SIG-M5 (cell line): ENCODE measurements at places on chromosomes 12 and 14.

DNA sequence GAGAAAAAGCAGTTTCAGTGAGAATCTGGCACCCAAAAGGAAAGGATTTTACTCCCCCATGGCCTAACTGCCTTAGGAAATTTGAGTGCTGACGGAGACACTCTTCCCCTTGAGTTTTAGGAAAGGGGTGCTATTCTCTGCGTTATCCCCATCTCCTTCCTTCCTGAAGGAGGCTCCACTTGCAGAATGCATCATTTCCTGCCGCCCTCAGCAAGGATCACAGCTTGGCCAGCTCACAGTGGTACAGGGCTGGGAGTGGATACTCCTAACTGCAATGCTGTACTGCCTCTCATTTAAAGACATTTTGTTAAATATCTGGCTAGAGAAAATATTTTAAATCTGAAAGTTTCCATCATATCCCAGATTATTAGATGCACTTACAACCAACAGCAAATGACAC lies 33.0 kb downstream of the RDH12 start:
- DNase-seq = no peak

DNA sequence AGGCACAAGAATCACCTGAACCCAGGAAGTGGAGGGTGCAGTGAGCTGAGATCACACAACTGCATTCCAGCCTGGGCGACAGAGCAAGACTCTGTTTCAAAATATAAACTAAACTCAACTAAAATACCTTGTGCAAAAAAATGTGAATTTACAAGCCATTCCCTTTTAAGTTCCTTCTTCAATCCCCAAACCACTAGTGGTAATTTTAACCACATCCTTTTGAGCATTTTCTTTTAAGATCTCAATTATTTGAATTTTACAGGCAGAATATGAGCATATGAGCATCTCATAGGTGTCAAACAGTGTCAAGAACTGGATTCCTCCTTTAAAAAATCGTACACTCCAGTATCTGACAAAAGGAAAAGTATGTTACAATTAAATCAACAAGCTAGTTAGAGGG lies 57.0 kb upstream of the NPFF start:
- no peak for DNase-seq

- DNase-seq = no peak
Measured at GRCh38 chr12:6526766-6527525, 7.4 kb upstream of the GAPDH start.

- no peak for DNase-seq
Measured at GRCh38 chr12:5018677-5019076, 25.0 kb upstream of the KCNA5 start.

DNA sequence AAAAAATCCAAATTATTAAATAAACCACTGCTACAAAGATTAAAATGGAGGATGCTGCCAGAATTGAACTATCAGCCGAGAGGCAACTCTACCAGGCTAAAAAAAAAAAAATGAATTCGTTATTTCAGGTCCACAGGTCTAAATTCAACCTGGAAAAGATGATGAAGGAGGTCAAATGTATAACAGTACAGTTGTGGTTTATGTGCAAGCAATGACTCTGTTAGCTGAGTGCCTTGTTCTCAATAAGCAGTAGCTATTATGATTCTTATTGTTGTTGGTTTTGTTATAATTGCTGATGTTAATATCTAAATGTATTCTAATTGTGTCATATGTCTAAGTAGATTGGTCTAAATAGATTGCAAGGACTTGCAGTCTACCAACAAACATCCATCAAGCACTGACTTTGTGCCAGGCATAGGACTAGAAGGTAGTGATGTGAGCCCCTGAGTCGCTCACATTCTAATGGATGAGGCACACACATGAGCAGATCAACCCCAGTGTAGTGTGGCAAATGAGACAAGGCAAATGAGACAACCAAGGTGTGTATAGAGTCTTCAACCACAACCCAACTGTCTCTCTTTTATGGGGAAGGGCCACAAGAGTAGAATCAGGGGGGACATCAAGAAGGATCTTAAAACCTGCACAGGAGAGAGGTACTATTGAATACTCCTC lies 77.0 kb upstream of the PLEKHG7 start:
- DNase-seq = no peak

- DNase-seq = no peak
Measured at GRCh38 chr12:6489449-6489848, 3.6 kb downstream of the MRPL51 start.

GRCh38 chr12:4564818-4565217 lies 2.8 kb downstream of the DYRK4 start:
- no peak for DNase-seq

GRCh38 chr14:59333668-59334067 lies 131.5 kb downstream of the GPR135 start:
- DNase-seq = no peak

DNA sequence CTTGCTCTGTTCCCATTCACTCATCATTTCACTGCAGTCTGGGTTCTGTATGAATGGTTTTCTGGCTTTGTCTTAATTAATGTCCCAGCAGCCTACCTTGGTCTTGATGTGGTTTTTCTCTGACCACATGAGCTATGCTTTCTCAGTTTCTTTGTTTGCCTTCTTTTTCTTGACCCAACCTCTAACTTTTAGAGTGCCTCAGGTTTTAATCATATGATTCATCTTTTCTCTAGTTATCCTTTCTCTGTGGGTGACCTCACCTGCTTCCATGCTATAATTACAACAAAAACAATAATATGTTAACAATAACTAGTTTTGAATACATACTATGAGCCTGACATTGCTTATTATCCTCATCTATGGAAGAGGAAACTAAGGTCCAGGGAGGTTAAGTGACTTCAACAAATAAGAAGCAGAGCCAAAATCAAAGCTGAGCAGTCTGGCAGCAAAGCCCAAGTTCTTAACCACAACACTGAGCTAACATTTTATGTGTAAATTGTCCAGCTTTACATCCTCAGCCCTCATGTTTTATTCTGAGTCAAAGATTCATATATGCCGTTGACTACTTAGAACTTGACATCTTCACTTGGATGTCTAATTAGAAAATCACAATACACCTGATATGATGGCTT lies 4.7 kb upstream of the EPYC start:
- DNase-seq = no peak

DNA sequence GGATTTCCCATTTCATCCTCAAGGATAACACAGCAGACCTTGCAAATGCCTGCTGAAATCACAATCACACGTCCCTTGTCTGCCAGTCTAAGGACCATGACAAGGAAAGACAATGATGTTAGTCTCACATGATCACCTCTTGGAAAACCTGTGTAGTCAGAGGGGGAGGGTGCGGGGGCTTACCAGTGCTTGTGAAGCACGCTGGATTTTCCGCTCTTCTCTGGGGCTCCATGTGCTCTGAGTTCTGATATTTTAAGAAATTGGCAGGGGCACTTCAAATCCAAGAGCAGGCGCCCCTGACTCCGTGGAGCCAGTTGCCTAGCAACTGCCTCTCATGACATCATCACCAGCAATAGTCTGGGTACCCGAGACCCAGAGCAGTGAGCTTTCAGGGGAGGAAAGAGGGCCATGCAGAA lies 200.9 kb upstream of the C14orf180 start:
- no peak for DNase-seq

DNA sequence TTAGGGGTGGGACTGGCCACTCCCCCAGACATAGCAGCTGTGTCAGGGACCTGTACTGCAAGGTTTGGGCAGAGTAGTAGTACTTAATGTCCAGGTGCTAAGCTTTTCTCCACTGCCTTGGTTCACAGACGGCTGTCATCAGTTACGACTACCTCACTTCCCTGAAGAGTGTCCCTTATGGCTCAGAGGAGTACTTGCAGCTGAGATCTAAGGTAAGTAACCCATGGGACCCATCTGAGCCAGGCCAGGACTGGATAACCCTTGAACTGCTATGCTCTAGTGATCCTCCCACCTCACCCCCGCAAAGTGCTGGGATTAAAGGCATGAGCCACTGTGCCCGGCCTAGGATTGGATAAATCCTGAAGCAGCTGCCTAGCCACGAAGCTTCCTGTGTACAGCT lies 22.4 kb downstream of the ADCK1 start:
- DNase-seq = no peak

GRCh38 chr14:86296173-86296572 lies 766.2 kb downstream of the FLRT2 start:
- no peak for DNase-seq

DNA sequence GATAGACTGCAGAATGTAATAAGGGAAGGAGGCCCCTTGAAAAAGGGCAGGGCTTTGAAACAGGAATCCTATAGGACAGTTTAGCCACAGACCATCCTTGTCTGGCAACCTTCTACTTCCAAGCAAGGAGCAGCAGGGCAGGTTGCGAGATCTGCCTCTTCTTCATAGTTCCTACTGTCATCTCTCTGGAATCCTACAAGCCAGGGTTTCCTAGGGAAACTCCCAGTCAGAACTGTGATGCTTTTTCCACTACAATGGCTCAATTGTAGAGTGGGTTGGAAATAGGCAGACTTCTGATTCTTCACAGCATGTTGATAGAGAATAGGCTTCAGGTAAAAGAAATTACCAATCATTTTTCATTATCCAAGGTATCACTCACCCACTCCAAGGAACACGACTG lies 186.3 kb downstream of the DACT1 start:
- DNase-seq = no peak

DNA sequence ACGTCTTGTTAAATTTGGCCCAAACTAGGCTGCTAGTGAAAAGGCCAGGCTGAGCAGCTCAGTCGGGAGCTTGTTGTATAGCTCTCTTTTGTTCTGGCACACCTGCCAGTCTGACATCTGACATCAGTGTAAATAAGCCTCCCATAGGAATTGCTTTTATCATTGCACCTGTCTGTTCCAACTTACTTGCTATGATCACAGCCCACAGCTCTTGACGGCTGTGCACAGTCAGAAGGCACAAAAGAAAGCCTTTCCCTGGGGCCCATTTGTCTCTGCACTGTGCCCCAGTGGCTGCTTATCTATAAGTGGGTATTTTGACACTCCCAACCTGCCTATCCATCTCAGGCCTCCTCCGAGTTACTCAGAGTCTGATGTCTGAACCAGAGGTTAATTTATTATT lies 324.5 kb downstream of the NUAK1 start:
- no peak for DNase-seq

DNA sequence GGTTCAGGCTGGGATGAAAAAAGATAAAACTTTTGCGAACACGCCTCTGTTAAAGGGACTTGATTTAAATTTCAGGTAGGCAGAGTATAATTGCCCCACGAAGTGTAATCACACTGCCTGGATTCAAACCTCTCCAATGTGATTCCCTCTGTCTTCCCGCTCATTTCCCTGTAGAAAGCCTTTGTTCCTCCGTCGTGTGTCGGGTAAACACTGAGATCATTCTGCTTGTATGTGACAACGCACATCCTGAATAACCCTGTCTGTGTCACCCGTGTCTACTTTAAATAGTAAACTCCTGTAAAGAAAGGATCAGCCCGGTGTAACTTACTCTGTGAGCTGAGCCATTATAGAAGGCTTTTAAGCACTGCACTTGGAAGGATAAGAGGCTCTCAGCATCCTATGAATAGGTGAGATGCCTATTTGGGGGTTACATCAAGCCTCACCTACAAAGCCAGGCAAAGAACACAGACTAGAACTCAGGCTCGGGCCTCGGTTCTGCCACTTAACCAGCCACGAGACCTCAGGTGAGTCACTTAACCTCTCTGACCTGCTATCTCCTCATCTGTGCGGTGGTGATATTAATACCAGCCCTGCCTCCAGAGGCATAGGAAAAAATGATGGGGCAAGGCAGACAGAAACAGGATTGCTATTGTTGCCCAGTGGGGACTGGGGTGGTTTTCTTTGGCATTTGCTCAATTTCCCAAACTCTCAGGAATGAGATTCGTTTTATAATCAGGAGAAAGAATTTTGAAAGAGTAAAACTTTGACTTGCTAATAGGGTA lies 74.2 kb downstream of the RBM19 start:
- no peak for DNase-seq

DNA sequence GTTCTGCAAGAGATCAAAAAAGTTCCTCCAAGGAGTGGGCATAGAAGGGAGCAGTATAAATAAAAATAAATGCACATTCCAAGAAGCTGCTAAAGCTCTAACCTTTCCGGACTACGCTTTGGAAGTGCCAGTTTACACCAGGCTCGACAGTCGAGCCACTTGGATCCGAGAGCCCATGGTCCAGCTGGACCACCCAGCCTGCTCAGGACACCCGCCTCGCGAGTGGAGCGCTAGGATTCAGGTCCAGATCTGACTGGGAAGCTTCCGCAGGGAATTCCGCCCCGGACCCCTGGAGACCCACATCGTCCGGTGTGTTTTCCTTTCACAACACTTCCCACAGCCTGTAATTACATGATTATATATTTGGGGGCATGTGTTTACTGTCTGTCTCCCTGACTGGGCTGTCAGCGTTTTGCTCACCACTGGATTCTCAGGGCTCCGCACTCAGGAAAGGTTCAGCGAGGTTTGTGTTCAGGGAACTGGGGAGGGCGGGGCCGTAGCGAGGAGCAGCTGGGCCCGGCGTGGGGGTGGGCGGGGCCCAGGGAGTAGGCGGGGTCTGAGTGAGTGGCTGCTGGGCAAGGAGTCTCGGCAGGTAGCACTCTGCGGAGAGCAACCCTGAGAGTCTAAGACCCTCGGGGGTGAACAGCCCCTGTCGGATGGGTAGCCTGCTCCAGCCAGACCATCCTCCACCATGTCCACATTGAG lies 52.3 kb upstream of the TMEM263 start:
- no peak for DNase-seq

- DNase-seq = no peak
Measured at GRCh38 chr12:51683763-51684357, 92.8 kb downstream of the SCN8A start.

GRCh38 chr14:104844306-104845032 lies 20.6 kb upstream of the CEP170B start:
- no peak for DNase-seq

DNA sequence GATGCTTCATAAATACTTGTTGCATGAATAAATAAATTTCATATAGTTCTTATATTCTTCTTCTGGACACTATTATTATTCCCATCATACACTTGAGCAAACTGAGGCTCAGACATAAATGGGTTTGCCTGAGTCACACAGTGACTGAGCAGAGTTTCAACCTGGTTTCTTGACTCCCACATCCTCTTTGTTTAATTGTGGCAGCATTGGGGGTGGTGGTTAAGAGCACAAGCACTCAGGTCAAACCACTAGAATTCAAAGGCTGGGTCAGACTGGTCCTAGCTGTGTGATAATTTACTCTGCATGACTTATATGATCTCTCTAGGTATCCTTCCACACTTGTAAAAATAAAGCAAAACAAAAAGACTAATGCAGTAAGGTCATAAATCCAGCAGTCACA lies 274.9 kb upstream of the SRRM4 start:
- no peak for DNase-seq

- DNase-seq = no peak
Measured at GRCh38 chr14:40188006-40188405, 755.8 kb upstream of the FBXO33 start.
